Hematopoietic multipotent progenitor cell treated with erythropoietin and hydrocortisone succinate and interleukin-3 and kit ligand, for 8 days (in vitro differentiated cells): ENCODE measurements at places on chromosomes 4 and X.

DNA sequence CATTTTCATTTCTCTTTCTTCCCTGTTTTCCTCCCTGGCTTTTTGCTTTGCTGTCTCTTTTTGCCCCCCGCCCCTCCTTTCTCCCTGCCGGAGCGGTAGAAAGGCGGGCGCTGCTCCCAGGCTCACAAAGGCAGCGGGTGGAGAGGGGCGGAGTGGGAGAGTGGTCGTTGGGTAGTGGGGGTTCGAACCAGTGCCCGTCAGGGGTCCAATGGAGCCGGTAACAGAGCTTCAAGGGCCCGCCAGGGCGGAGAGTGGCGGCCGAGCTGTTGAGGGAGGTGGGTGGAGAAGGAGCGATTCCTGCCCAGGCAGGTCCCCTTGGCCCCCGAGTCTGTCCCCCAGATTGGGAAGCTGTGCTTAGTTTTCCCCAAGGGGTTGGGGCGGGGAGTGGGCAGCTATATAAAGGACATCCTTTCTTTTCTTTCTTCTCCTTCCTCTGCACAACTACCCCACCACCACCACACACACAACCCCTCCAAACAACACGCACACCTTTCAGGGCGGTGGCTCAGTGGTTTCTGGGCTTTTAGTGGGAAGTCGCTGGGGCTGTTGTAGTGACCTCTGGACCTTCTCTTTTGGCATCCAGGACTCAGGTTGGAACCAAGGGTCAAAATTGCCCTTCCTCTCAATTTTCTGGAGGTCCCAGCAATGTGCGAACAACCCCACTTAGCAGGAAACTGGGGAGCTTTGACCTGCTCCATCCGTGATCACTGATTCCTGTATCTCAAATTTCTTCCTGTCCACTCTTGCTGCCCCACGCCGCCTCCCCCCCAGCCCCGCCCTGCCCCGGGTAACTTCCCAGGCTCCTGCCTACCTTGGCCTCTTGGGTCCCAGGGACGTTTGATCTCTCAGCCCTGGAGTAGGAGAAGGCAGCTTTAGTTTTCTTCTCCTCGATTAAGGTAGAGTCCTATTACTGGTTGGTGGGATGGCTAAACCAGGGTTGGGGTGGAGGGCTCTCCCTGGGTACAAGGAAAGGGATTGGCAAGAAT lies 1.9 kb downstream of the EFNB1 start:
- no peak for DNase-seq

- DNase-seq = no peak
These were observed 37.6 kb downstream of the TAB3 start for GRCh38 chrX:30851449-30851848.

- no peak for DNase-seq
These were observed 32.5 kb upstream of the ZNF185 start for GRCh38 chrX:152865232-152865920.

DNA sequence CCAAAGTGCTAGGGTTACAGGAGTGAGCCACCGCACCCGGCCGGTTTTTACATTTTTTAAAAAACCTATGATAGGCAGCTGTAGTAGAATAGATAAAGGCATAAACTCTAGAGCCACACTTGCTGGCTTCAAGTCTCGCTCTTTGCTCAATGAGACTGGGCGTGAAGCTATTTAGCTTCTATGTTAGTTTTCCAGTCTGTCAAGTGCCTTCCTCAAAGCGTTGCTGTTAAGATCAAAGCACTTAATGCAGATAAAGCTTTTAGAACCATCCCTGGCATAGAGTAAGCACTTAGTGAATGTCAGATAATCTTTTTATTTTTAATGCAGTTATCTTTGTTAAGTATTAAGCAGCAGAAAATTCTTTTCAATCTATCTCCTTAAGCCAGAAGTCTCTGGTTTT lies 42.0 kb upstream of the BMPR1B start:
- no peak for DNase-seq

- DNase-seq = no peak
These were observed 315.1 kb upstream of the ADGRL3 start for GRCh38 chr4:60885011-60885410.

DNA sequence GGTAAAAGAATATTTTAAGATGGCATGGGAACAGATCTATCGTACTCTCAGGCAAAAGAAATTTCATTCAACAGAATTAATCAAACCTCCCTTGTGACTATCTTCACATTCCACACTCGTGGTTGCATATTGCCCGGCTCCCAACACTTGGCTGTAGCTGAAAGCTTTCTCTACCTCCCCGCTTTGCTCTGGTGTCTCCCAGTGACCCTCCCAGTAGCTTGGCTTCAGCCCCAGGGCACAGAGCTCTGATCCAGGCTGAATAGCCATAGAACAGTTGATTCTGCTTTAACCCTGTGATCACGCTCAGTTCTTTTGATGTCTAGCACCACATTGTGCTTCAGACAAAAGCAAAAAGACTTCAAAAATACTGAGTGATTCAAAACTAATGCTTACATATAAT lies 24.6 kb downstream of the SLC7A11 start:
- DNase-seq = no peak

GRCh38 chr4:161356351-161356750 lies 807.4 kb downstream of the FSTL5 start:
- no peak for DNase-seq

DNA sequence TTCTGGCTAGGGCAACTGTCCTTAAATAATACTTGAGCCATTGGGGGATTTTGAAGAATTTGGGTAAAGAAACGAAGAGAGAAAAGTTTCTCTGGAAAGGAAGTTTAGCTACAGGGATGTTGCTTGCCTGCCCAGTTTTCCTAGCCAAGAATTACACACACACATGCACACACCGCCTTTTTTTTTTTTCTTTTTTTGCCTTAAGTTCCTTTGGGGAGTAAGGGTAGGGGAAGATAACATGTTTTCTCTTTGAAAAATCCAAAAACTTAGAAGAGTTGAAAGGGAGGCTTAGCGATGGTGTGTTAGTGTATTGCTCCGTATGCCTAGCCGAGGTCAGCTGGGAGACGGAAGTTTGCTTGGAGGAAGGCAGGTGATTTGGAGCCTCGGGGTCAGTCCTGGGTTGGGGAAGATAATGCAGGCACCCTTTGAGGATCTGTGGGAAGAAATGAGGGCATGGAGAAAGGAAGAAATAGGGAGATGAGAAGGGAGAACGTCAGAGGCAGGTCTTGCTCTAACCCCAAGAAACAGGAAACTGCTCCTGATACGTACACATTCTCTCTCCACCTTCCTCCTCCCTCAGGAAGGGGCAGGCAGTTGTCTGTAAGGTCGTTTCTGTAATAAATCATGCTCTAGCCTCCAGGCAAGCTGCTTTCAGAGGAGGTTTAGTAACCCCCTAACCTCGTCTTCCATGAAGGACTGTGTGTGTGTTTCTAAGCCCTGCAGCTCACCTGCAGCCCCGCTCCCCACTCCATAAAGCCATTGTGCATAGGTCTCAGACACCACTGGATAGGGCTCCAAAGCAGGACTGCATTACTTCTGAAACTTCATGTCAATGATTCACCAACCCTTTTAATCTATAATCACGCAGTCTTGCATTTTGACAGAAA lies 10.5 kb downstream of the KLF3 start:
- no peak for DNase-seq

- DNase-seq = peak; percentile 57
These were observed 159.2 kb upstream of the FAM241A start for GRCh38 chr4:111986095-111986494.

DNA sequence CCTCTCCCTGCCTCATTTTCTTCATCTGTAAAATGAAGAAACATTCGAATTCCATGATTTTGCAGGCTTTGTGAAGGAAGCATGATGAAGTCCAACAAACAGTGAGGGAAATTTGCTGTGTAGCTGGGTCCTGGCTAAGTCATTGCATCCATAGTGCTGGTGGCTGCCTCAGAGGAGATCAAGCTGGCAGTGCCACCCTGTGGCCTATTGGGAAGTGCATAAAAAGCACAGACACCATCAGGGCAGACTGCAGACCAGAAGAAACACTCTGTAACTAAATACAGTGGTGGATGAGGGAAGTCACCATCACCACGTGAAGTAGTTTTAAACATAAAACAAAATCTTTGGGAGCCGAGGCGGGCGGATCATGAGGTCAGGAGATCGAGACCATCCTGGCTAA lies 40.7 kb upstream of the DDX3X start:
- peak; percentile 41 for DNase-seq

DNA sequence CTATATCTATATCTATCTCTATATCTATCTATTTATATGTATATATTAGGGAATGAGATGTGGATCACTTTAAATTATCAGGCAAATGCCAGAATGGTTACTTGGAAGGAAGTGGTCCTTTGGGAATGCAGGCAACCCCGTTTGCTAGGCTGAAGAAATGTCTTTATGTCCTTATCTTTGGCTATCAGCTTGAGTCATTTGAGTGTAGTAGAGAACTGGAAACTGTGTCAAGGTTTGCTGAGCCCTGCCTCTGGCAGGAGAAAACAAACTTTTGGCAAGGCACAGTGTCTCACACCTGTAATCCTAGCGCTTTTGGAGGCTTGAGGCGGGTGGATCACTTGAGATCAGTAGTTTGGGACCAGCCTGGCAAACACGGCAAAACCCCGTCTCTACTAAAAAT lies 167.3 kb downstream of the ACTRT1 start:
- no peak for DNase-seq

DNA sequence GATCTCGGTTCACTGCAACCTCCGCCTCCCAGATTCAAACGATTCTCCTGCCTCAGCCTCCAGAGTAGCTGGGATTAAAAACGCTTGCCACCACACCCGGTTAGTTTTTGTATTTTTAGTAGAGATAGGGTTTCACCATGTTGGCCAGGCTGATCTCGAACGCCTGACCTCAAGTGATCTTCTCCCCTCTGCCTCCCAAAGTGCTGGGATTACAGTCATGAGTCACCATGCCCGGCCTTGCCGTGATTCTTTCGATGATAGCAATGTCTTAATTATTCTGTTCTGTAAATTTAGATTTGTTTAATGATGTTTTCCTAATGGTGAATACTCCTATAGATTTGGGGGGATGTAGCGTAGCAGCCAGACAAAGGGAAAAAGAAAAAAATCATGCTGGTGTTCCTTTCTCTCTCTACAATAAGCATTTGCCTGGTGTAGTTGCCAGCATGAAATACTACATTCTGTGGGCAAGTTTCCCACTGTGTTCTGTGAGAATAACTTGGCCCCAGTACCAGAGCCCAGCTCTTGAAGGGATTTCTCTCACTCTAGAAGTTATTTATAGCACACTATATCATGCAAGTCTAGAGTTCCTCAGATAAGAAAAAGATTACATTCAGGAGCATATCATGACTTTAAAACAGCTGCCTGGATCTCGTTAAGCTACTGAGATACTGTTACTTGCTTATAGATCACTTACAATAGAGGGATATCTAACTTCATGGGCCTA lies 15.4 kb downstream of the NIPAL1 start:
- no peak for DNase-seq

GRCh38 chr4:74018771-74019170 lies 19.7 kb downstream of the CXCL3 start:
- DNase-seq = no peak

- DNase-seq = no peak
These were observed 4.3 kb downstream of the TMPRSS11E start for GRCh38 chr4:68451246-68452211.

DNA sequence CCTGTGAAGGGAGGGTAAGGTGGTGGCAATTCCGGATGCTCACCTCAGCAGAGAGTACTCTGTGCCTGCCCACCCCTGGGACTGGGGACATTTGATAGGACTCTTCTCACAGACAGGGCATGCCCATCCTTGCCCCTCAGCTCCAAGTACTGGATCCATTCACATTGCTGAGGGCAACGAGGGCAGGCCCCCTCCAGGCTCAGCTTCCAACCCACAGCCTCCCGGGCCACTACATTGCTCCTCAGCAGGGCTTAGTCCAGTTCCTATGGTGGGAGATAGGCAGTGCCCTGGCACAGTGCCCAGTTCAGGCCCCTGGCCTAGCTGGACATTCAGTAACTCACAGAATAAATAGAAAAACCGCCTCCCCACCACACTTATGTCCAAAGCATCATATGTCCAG lies 15.1 kb upstream of the VSIG4 start:
- no peak for DNase-seq

DNA sequence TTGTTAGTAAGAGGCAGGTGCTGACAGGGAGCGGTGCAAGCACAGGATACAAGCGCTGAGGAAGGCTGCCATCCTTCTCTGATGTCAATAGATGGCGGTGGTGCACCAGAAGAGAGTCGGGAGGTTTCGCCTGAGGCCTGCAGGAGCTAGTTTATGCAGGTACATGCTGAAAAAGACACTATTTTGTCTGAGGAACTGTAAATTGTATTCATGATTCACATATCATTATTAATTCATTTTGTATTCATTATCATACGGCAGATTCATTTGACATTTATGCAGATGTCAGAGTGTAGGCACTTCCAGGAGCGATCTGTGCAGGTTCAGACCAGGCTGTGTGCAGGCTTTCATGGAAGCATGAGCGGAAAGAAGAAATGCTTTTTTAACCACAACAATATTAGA lies 824.0 kb downstream of the STIM2 start:
- peak; percentile 45 for DNase-seq

GRCh38 chr4:182642831-182643230 lies 274.4 kb downstream of the DCTD start:
- DNase-seq = no peak

GRCh38 chrX:119698845-119699244 lies 5.9 kb upstream of the SEPTIN6 start:
- DNase-seq = peak; percentile 57

GRCh38 chr4:93693141-93693540 lies 135.4 kb upstream of the ATOH1 start:
- no peak for DNase-seq

GRCh38 chrX:18252644-18253359 lies 32.1 kb upstream of the BEND2 start:
- no peak for DNase-seq
